Melanocyte of skin (primary cell): ENCODE measurements at places on chromosomes 4 and X. TPM values are rescaled to one million over a fixed set of nuclear protein-coding genes. Genes with fewer than 3 reads are reported as not detected.

ANXA3 gene
- 10.3 and 11.7 TPM in 2 replicates for total RNA-seq

CBLL2 gene
- total RNA-seq = not detected in 2 replicates

CFP gene
- total RNA-seq = 0.31 and 0.33 TPM in 2 replicates

JCHAIN gene
- total RNA-seq = not detected in 2 replicates

CT45A2 gene
- not detected in 2 replicates for total RNA-seq

NKX3-2 gene
- total RNA-seq = under 0.01 TPM in 1 of 2 replicates, not detected in the other

SFRP2 gene
- not detected in 2 replicates for total RNA-seq

PABPC1L2A gene
- not detected in 2 replicates for total RNA-seq

RIPPLY1 gene
- not detected in 2 replicates for total RNA-seq

YY2 gene
- 2.5 and 2.7 TPM in 2 replicates for total RNA-seq

SSX3 gene
- total RNA-seq = not detected in 2 replicates

TBX22 gene
- total RNA-seq = 0.31 and 0.33 TPM in 2 replicates

CDKL2 gene
- total RNA-seq = 6.2 and 7.3 TPM in 2 replicates

AADAT gene
- total RNA-seq = 5.9 and 6.9 TPM in 2 replicates

DRP2 gene
- under 0.01 TPM in 2 replicates for total RNA-seq
